ENCODE measurements at places on chromosomes 7 and 10. TPM values are rescaled to one million over a fixed set of nuclear protein-coding genes. Genes with fewer than 3 reads are reported as not detected.

The EPO gene
- total RNA-seq, result not detected

The CC2D2B gene
- total RNA-seq, result 0.17 TPM

The AOAH gene
- 0.52 TPM for total RNA-seq

The SPDYE11 gene
- total RNA-seq, result not detected

The GIMAP2 gene
- 33.9 TPM for total RNA-seq

The BTRC gene
- 6.5 TPM for total RNA-seq

The PNLIPRP1 gene
- total RNA-seq, result not detected

The ECHDC3 gene
- 21.7 TPM for total RNA-seq

The DGKI gene
- total RNA-seq, result 2.5 TPM

The STEAP4 gene
- total RNA-seq, result not detected
